ENCODE measurements at places on chromosomes 1 and 21. TPM values are rescaled to one million over a fixed set of nuclear protein-coding genes. Genes with fewer than 3 reads are reported as not detected.

INSRR gene
- not detected for total RNA-seq

LRRC3 gene
- 2.1 TPM for total RNA-seq

KRTAP21-2 gene
- not detected for total RNA-seq

FCMR gene
- total RNA-seq, result 5.2 TPM

BTBD8 gene
- 0.58 TPM for total RNA-seq

PIK3R3 gene
- 1.2 TPM for total RNA-seq

IFT25 gene
- total RNA-seq, result 27.2 TPM

SLC5A3 gene
- 3.0 TPM for total RNA-seq

SLFNL1 gene
- total RNA-seq, result not detected

LORICRIN gene
- total RNA-seq, result not detected

UBE2G2 gene
- total RNA-seq, result 36.2 TPM

RGS7 gene
- total RNA-seq, result not detected

NBPF26 gene
- total RNA-seq, result 4.8 TPM

NBPF12 gene
- 6.6 TPM for total RNA-seq

NR5A2 gene
- 3.8 TPM for total RNA-seq

UBL4B gene
- total RNA-seq, result not detected

RGS13 gene
- total RNA-seq, result not detected

DENND2D gene
- total RNA-seq, result 0.98 TPM

DNASE2B gene
- total RNA-seq, result not detected

UBE4B gene
- total RNA-seq, result 12.7 TPM

FMO2 gene
- total RNA-seq, result not detected

EPHA10 gene
- total RNA-seq, result 1.2 TPM

CD5L gene
- not detected for total RNA-seq

SNX7 gene
- 27.3 TPM for total RNA-seq

KRTAP10-2 gene
- total RNA-seq, result not detected

CFAP107 gene
- total RNA-seq, result not detected

PLA2G2A gene
- not detected for total RNA-seq

PHC2 gene
- total RNA-seq, result 111 TPM

ADAMTS5 gene
- total RNA-seq, result not detected

SF3B4 gene
- total RNA-seq, result 122 TPM
